ENCODE measurements at places on chromosomes 3 and 15.

- DNase-seq, result no peak
These were observed 1.4 kb downstream of the ISLR2 start for GRCh38 chr15:74131628-74132413.

DNA sequence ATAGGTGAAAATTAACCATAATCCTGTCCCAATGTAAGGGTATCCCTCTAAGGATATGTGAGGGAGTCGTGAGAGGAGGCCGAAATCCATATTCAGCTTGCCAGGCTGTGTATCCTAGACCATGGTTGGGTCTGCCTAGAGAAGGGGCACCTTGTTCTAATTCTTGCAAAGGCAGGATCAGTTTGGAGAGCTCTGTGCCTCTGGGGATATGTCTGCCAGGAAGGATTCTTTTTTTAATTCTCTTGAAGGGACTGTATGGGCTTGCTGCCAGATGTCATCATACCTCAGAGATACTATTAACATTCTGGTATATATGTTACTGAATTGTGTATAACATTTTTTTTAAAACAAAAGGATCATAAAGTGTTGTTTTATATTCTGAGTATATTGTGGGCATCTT, 2.4 kb downstream of the ATP1B3 start:
- DNase-seq, result no peak

GRCh38 chr15:56950979-56951378, 32.5 kb downstream of the TCF12 start:
- DNase-seq, result no peak

DNA sequence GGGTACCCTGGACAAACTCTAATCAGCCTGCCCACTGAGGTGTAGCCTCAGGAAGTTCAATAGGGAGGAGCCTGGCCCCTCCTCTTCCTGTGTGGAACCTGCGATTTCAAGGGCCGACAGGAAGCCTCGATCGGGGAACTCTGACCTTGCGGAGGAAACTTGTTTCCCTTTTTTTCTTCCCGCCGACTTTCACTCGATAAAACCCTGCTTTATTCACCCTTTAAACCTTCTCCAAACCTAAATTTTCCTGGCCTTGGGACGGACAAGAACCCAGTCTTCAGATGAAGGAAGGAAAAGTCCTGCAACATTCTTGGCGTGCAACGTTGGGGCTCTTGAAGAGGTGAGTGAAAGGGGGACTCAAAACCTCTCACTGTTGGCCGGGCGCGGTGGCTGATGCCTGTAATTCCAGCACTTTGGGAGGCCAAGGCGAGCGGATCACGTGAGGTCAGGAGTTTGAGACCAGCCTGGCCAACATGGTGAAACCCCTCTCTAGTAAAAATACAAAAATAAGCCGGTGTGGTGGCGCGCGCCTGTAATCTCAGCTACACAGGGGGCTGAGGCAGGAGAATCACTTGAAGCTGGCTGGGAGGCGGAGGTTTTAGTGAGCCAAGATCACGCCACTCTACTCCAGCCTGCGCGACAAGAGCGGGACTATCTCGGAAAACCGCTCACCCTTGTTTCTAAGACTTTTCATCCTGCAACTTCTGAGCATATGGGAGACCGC, 208.2 kb downstream of the ZNF385D start:
- no peak for DNase-seq

GRCh38 chr3:150376001-150376848, 31.9 kb upstream of the TSC22D2 start:
- DNase-seq, result no peak

DNA sequence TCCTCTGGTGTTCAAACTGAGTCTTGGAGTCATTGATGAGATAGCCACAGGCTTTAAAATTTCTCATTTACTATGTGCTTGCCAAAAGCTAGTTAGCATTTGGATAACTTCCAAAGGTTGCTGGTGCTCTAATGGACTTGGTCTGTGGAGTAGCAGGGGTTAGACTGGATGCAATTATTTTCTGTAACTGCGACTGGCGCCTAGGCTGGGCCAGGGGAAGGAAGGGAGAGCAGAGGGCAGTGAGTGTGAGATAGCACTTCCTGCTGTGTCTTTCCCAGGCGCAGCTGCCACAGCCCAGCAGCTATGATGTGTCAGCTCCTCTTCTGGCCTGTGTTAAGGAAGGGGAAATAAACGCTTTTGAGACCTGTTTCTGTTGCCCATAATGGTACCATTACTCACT, 98.6 kb downstream of the MYRIP start:
- DNase-seq, result no peak

DNA sequence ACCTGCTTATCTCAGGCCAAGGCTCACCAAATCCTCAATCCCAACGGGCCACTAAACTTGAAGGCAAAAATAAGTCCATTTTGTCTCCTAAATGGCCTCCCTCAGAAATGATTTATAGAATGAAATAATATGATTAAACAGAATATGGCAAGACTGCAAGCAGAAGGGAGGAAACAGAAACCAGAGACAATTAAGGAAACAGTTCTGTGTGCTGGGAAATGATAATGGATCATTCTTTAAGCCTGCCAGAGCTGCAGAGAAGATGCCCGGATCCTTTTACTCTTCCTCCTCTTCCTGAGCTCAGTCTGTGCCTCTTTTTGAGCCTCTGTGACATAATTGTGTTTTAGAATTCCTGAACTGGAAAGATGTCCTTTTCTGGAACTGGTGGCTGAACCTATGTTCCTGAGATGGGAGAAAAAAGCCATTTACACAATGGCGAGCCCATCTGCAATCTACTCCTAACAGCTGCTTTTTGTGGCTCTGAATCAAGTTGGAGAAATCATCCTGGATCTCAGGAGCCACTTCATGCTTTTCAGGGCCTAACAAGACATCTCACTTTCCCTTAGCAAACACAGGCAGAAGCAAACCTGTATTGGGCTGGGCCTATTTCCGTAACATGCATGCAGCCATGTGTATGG, 2.8 kb upstream of the ABHD2 start:
- DNase-seq, result no peak

DNA sequence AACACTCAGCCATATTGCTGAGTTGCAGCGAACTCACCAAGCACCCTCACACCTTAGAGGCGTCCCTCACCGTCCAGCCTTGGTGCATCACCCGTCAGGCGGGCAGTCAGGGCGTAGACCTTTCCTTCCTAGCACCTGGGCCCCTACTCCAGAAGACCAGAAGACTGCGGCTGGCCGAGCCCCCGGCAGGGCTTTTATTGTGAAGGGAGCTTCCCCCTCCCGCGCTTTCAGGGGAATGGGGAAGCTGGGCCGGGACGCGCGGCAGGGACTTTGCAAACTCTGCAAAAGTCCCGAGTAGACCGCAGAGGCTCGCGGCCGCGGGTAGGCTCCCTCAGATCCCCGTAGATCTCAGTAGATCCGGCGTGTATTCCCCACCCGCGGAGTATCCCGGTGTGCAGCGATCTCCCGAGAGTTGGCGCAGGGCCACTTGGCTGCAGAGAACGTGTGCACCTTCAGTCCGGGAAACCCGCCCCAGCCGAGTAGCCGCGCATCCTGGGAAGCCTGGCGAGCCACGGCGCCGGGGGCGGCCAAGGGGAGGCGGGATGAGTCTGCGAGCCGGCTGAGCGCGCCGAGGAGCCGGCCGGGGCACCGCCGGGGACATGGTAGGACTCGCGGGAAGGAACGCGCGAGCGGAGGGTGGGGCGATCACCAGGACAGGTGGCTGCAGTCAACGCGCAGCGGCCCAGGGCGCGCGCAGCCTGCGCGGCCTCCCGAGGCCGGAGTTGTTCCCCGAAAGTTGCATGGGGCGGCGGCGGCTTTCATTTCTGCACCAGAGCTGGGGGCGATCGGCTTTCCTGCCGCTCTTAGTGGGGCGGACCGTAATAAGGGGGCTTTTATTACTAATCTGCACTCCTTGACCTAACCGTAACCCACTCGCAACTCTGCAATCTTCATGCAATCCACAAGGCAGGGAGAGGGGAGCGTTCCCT, at the start of gene GASK1A:
Gene GASK1A, plus strand, starts transcription at position 268 of the 929 bp plus-strand sequence. Its CDS starts 332 bp downstream, at position 600.
- peak; percentile 62 for DNase-seq

DNA sequence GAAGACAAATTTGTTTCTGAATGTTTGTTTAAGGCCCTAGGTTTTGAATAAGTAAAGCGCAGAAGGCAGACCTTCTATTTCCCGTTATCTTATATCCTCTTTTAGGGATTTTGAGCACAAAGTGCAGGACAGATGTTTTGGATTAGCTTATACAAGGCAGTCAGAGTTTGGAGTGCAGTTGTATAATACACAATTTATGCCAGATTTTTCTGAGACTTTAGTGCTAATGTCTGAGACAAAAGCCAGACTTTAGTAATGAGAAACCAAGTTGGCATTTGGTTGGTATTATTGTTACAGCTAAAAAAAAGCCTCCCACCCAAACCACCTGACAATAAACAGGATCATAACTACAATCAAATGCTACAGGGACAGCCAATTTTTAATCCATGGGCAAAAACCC, 309.9 kb upstream of the SATB1 start:
- no peak for DNase-seq

GRCh38 chr3:177835917-177836316, 638.6 kb upstream of the TBL1XR1 start:
- no peak for DNase-seq

DNA sequence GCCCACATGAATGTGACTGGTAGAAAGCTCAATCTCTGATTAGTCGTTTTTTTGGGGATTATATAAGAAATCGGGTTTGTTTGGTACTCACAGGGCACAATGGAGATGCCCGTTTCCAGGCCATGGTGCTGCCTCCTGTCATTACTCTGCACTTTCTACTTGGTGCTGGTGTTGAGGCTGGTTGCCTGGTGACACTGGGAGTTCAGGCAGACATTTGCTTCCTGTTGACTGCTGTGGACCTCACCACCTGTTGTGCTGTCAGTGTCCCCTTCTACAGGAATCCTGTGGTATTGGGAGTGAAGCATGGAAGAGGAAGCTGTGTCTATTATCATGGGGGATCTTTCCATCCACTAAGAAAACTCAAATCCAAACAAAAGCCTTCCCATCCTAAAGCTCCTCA, 227.2 kb upstream of the TBL1XR1 start:
- no peak for DNase-seq

GRCh38 chr3:34279901-34280300, 481.5 kb downstream of the PDCD6IP start:
- DNase-seq, result no peak

GRCh38 chr3:177640319-177640965, 443.2 kb upstream of the TBL1XR1 start:
- no peak for DNase-seq

DNA sequence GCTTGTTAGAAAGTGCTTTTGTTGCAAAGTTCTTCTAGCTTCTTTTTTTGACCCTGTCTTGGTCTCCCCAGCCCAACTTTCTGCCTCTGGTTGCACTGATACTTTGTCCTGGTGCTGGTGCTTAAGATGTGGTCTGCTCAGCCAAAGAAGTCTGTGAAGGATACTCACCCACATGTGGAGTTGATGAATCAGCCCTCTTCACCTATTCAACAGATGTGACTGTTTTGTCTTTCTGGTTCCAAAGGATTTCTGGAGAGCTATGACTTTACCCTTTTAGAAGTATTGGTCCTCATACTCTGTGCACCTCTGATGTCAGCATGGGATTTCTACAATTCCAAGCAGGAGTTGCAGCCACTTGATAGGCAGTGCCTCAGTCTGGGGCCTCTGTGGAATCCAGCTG, 84.1 kb downstream of the PCCB start:
- no peak for DNase-seq

DNA sequence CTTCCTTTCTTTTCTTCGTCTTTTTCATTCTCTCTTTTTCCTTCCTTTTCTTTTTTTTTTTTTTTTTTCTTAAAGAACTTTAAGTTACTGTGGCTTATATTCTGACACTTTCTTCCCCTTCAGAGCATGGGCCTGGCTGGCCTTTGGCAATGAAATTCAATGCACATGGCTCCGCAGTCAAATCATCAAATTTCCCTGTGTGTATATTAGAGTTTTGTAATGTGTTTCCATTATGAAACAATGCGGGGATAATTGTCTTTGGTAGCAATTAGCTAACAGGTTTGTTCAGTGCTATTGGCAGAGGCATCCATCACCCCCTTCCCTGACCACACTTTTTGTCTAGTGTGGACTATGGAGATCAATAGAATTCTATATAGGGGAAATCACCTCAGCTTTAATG, 80.5 kb downstream of the CDIN1 start:
- no peak for DNase-seq

DNA sequence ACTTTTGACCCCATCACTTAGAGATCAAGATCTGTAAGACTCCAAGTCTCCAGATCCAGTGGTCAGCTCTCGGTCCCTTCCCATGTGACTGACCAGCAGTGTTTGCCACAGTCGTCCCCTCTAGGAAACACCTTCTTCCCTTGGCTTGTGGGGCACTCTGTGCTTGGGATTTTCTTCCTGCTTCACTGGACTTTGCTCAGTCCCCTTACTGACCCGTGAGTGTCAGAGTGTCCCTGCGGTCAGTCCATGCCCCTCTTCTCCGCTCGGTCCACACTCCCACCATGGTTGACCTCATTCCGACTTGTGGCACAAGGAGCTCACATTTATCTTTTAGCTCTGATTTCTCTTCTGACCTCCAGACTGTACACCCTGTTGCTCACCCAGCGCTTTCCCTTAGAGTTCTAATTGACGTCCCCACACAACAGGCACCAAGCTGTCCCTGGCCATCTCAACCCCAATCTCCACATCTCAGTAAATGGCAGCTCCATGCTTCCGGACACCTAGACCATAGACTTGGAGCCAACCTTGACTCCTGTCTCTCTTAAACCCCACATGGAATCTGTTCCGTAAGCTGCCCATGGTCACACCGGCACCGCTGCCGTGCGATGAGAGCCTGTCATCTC, 67.9 kb downstream of the APBA2 start:
- no peak for DNase-seq

DNA sequence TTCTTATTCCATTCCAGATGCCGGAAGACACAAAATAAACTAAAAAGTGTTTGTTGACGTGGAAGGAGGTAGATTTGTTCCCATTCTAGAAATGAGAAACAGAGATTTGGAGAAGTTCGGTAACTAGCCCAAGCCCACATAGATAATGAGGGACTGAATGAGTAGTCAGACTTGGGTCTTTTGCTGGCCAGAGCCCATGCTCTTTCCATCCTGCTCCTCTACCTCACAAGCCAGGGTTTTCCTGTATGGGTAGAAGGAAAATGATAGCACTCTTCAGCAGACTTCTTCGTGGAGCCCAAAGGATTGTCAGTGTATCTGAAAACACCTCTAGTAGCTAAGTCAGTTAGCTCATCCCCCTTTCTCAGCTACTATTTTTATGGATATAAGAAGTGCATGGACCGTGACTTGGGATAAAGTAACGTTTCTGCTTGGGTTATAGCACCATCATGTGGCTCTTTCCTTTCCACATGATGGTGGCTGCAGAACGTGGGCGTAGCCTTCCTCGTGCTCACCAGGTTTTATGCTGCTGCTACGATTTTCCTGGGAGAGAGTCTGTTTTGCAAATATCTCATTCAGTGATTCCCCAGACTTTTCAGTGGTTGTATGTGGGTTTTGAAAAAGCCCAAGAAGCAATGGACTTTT, 84.6 kb downstream of the DGKG start:
- DNase-seq, result peak; percentile 61

- DNase-seq, result no peak
These were observed 20.9 kb upstream of the FSTL1 start for GRCh38 chr3:120471643-120472042.
